ENCODE measurements at places on chromosomes 12 and 14. TPM values are rescaled to one million over a fixed set of nuclear protein-coding genes. Genes with fewer than 3 reads are reported as not detected.

DNA sequence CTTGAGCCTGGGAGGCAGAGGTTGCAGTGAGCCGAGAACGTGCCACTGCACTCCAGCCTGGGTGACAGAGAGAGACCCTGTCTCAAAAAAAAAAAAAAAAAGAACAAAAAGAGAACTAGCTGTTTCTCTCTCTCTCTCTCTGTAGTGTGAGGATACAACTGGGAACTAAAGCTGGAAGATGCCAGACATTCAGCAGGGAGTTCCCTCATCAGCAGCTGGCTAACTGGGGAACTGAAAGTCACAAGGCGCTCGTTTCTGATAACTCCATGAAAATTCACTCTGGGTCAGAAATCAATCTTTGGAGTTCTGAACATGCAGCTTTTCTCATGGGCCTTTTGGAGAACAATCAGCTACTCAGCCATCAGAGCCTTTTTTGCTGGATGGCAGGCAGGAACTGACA, 43.5 kb upstream of the MAP1LC3B2 start:
- no peak for DNase-seq

GPR65 gene
- total RNA-seq = not detected

JDP2 gene
- total RNA-seq = 31.3 TPM

GRCh38 chr12:4450551-4451112, 5.0 kb upstream of the FGF6 start:
- no peak for DNase-seq

UNG gene
- total RNA-seq = 63.0 TPM

CAPZA3 gene
- not detected for total RNA-seq

DNA sequence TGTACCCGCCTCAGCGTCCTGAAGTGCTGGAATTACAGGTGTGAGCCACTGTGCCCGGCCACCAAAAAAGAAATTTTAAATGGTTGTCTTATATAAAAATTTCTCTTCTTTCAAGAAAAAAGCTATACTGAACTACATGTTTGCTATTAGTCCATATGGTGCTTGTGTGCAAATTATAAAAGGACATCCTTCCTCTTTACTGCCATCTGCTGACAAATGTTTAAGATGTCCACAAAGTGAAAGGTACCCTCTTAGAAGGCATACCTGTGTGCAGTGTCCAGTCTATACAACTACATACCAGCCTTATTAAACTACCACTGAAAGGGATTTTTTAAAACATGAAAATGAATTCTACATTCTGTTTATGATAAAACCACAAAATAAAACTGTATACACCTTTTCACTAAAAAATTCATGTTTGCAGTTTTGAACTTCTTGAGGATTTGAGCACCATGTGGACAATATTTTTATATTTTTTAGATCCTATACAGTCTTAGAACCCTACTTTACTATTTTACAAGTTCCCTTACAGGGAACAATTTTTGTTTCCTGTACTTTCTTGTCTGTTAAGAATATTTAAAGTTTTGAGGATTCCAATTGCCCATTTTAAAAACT, 32.8 kb upstream of the TOMM20L start:
- DNase-seq = no peak

PRB2 gene
- not detected for total RNA-seq

NANOG gene
- not detected for total RNA-seq

AQP2 gene
- total RNA-seq = not detected

GRCh38 chr12:49985981-49986380, 13.2 kb downstream of the AQP6 start:
- no peak for DNase-seq

GRCh38 chr12:51000245-51000644, 25.9 kb downstream of the SLC11A2 start:
- no peak for DNase-seq

GRCh38 chr14:102131741-102132140, 8.0 kb upstream of the WDR20 start:
- no peak for DNase-seq

GRCh38 chr12:46351886-46352650, 20.5 kb downstream of the SLC38A2 start:
- DNase-seq = no peak

KRT71 gene
- 0.50 TPM for total RNA-seq

C12orf54 gene
- total RNA-seq = not detected

SRRM4 gene
- total RNA-seq = 1.4 TPM

DNA sequence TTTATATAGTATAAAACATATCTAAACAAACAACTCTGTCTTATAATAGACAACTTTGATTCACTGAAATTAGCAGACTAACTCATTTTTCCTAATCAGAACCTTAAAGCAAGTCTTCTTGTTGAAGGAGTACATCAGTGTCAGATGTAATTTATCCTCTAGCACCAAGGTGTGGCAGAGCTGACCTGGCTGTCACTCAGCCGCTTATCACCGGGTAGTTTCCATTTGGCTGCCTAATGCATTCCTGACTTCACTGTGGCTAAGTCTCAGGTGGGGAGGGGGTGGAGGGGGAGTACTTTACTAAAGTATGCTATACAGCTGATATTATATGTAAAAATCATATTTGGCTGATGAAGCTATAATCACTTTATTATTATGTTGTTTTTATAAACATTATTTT, 339.9 kb upstream of the RGS6 start:
- DNase-seq = no peak

RFC5 gene
- total RNA-seq = 41.9 TPM

DNA sequence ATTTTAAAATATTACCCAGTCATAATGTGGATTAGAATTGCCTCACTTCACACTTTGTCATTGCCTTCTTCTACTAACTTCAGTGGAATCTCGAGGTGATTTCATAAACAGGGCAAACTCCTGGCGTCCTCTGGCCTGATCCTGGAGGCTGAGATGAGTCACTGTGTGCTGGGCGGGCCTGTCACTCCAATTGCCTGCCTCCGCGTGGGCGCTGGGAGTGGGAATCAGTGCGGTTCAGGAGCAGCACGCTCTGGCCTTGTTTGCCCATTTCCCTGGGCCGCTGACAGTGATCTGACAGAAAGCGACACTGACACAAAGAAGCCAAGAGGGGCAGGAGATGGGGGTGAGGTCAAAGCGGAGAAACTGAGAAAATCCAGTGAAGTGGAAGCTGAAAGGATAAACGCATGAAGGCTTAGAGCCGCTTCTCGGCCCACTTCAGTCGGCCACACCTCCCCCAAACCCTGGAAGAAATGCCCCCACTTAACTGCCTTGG, 29.7 kb downstream of the LGR5 start:
- DNase-seq = no peak

DNA sequence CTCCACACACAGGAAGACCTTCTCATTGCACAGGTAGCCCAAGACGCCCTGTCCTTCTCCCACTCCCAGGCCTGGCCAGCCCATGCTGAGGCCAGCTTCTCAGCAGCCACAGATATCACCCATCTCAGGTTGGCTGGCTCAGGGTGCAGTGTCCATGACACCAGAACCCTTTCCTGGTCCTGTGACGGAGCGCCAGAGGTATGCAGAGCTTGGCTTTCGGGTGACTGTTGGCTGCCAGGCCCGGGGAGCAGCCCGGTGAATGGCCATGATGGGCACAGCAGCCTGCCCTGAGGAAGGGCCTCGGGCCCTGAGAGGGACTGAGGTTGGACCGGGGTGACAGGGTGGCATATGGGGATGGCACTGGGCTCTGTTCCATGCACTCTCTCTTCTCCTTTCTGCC, 173.4 kb downstream of the TSPAN9 start:
- DNase-seq = no peak

CCDC175 gene
- total RNA-seq = 0.39 TPM

DNA sequence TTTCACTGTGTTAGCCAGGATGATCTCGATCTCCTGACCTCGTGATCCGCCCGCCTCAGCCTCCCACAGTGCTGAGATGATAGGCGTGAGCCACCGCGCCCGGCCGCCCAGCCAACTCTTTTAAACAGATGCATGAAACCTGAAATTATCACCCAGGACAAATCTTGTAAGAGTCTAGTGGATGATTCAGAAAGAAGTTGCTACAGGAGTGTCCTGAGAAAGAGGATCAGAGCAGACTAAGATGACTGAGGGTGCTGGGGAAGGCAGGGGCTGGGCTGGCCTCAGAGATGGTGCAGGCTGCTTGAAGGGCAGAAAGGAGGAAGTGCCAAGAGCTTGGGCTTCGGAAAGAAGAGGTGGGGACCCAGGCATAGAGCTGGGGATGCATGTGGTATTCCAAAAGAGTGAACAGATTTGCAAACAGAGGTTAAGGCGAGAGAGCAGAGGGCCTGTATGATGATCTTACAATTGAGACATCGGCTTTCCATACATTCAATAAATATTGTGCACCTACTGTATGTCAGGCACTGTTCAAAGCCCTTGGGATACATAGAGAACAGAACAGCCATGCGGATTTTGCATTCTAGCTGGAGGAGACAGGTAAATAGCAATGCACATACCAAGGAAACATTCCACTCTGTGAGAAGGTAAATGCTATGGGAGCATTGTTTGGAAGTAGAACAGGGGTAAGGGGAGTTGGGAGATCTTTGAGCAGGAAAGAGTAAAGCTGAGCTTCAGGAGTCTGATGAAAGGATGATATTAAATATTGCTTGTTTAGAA, 7.4 kb upstream of the CD9 start:
- no peak for DNase-seq

DNA sequence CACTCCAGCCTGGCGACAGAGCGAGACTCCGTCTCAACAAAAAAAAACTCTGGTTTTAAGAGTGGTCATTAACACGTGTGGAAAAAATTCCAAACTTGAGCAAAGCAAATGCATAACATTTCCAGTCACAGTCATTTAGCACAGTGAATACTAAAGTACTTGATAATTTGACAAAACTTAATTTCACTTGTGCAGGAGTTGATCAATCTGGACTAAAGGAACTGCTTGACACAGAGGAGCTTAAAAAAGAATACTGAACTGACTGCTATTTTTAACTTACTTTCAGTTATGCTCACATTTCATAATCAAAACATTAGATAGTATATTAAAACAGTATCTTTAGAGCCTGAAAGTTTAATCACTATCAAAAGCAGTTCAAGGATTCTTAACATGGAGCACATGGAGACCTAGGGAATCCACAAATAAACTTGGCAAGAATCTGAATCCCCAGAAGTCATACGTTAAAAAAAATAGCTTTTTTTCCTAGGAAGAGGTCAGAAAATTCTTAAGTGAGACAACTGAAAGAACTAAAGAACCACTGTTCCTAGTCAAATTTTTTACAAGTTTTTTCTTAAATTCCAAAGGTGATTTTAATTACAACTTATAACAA, 7.4 kb downstream of the UBE2N start:
- no peak for DNase-seq

NPFF gene
- total RNA-seq = not detected

- DNase-seq = no peak
Measured at GRCh38 chr14:85572845-85573244, 42.9 kb downstream of the FLRT2 start.

DNA sequence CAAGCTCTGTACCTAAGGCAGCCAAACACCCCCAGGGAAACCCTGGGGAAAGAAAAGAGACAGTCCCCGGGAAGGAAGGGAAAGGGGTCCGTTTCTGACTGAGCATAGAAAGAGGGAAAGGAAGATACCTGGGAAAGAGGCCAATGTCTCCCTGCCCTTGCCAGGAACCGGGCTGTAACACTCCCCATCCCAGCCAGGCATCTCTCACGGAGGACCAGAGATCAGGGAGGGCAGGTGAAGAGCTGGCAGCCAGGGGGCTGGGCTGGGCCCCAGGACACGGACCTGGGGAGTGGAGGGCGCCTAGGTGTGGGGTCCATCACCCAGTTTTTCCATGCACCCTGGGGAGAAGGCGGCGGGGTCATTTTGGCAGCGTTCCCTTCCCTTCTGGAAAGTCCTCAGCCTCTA, 18.9 kb upstream of the PLEKHH1 start:
- DNase-seq = no peak

DNA sequence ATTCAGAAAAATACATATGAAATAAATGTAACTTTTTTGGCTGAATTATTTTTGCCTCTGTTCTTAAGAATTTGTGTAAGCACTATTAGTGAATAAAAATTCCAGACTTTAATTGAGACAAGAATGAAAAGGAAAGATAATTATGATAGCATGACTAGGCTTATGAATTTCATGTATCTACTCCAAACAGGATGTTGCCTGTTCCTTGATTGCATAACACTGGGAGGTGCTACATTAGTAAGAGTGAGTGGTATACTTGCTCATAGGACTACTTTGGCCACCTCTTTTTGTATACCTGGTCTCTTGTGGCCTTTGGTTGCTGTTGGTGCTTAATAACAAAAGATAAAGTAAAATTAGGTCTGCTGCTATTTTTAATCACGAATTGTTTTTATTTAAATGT, 112.8 kb downstream of the NAV3 start:
- DNase-seq = no peak

GRCh38 chr14:62213516-62213915, 451.3 kb downstream of the SNAPC1 start:
- no peak for DNase-seq

AKAP6 gene
- total RNA-seq = 4.7 TPM

DNA sequence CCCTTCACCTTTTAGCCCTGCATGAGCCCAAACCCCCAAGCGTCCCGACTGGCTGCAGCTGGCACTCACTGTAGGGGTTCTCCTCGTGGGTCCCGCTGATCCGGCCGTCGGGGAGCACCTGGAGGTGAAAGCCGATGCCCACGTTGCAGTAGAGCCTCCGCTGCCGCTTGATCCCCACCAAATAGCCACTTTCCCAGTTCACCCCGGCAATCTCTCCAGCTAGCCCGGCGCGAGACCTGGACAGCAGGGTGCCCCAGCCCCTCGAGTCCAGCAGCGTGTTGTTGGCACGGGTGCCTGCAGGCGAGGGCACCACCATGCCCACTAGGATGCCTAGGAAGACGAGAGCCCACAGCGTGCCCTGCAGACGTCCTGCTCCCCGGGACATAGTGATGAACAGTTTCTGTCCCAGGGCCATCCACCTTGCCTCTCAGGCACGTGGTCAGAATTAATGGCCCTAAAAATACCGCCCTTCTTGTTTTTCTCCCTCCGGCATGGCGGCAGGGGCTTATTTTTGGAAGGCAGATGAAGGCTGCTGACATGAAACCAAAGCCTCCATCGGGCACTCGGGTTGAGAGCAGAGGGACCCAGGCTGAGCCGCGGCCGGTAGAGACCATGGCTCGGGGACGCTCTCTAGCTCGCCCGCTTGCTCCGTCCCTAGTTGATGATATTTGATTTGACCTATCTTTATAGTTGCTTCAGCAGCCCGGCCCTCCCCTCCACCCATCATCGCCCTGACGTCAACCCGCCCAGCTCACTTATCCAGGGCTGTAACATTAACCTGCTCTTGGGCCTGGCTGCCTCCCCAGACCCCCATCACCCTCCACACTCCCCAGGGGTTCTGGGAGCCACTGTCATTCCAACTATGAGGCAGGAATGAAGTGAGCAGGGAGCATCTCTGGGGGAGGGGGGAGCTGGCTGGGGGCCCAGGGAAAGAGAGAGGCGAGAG, at the start of gene FGF6:
FGF6 (minus strand) TSS at position 660 of the 946 bp plus-strand sequence; CDS start at position 415, 245 bp downstream.
- peak; percentile 66 for DNase-seq

Measured in type B pancreatic cell (in vitro differentiated cells).